Esophagus (tissue), 2 donors: ENCODE measurements at places on chromosomes 11 and 22. TPM values are rescaled to one million over a fixed set of nuclear protein-coding genes. Genes with fewer than 3 reads are reported as not detected.

SMTNL1 gene
- polyA plus RNA-seq: not detected

C11orf24 gene
- polyA plus RNA-seq: 8.9 TPM

IGSF22 gene
- 0.18 TPM for polyA plus RNA-seq

RTN4RL2 gene
- 0.49 TPM for polyA plus RNA-seq

PAMR1 gene
- 0.31 TPM for polyA plus RNA-seq

FXYD6 gene
- 3.4 TPM for polyA plus RNA-seq

CAPRIN1 gene
- polyA plus RNA-seq: 54.0 TPM
